ENCODE measurements at places on chromosomes 3 and 15.

DNA sequence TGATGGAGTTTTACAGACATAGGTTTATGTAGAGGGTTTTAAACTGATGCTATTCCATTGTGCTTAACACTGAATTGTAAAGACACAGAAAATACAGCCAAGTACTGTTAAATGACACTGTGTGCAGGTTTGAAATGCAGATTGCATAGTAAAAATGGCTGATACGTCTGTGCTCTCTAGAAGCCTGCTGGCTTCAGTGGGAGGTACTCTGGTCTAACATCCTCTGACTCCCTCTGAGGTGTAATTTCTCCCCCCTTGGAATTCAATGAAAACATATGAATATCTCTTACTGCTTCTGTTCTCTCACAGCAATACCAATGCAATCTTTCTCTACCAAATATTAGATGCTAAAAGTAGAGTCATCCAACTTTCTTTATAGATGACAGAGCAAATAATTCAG is 176.6 kb downstream of the SLC9A9 start:
- DNase-seq, result no peak

DNA sequence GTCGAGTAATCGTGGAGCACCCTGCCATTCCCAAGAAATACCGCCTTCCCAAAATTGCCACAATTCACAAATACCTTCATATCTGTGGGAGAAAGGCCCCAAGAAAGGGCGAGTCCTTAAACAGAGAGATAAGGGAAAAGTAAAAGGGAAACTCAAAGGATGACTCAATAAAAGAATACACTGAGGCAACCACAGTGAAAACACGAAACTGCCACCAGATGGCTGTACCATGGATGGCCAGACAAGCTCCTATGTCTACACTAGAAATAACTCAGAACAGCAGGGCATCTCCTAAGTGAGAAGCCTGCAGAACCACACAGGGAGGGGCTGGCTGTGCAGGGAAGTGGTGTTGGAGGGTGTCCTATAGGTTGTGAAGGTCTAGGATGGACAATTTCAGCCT is 25.0 kb downstream of the SRGAP3 start:
- DNase-seq, result peak; percentile 65

- no peak for DNase-seq
These were observed 512.2 kb upstream of the PPP2R3A start for GRCh38 chr3:135453326-135453725.

- no peak for DNase-seq
These were observed 18.1 kb upstream of the MUC4 start for GRCh38 chr3:195829897-195830254.

DNA sequence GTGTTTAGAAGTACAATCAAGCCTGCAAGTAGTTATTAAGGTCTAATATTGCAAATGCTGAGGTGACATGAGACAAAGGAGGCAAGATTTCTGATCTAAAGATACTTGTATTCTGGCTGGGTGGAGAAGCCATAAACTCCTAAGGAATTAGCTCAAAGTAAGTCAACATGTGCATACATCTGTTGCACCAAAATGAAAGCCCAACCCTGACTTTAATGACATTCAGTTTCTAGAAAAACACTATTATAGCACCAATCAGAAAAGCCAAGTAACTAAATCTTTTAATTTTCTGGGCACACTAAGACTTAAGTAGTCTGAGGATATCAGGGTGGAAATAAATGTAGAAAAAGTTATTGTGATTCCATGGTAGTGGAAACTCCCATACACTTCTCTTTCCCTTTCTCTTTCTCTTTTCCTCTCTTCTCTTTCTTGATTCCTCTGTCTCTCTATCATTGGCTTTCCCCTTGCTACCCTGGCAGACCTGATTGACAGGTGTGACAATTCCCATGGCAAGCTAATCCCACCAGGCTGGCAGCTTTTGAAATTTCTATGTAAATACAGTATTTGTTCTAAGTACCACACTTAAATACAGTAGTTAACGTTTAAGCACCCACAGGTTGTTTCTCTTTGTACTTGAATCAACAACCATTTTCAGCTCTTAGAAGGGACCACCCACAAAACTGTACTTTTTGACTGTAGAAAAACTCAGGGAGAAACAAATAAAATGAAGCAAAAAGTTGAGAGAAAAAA is 528.4 kb upstream of the SEMA6D start:
- no peak for DNase-seq

GRCh38 chr15:31157644-31158069 is 56.1 kb upstream of the TRPM1 start:
- DNase-seq, result no peak

- no peak for DNase-seq
These were observed 46.8 kb upstream of the VPS8 start for GRCh38 chr3:184765047-184765729.

GRCh38 chr3:79339846-79340245 is 428.0 kb downstream of the ROBO1 start:
- no peak for DNase-seq

- no peak for DNase-seq
These were observed 205.6 kb upstream of the DPH6 start for GRCh38 chr15:35751413-35752133.

DNA sequence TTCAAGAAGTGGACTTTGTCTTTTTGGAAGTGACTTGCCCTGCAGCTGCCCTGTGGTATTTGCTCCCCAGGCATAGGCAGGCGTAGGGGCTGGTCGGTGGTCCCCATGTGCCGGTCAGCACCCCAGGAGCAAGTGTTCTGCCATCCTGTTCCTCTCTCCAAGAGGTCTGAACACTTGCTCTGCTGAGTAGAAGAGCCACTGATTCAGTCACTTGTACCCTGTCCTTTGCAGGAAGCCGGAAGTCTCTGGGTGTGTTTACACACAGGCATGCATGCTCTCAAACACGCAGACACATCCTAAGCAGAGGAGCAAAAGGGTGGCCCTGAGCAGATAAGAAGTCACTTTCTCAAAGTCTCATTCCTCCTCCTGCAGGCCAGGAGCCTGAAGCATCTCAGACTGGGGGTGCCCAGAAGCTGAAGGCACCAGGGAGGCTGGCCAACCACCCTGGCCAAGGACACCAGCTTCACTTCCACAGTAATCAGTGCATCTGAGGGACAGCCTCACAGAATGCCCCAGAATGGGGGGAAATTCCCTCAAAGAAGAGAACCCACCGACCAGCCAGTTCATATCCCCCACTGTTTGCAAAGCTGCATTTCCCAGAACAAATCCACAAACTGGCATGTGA is 88.7 kb upstream of the POMGNT2 start:
- no peak for DNase-seq

DNA sequence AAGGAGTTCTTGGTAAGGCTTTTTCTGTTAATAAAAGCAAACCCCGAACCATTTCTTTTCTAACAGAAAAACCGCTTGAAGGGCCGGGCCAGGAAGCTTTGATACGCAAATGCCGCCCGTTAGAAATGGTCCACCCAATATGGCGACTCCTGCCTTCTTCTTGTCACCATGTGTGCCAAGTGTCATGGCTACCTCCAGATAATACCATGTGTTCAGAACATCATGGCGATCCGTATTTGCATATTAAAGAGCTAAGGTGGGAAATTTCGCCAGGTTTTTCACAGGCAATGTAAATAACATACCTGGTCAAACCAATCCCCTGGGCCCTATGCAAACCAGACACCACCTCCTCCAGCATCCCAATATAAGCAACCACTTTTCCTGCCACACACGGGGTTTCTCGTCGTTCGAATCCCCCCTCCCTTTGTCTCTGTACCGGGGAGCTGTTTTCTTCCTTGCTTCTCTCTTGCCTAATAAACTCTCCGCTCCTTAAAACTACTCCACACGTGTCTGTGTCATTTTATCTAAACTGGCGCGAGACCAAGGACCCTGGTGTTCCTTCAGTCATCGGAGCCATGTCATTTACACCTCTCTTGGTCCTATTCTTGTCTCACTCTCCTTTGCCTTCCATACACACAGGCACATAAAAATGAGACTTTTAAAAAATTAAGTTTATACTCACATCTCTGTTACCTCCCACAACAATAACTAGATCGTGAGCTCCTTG is 34.5 kb downstream of the NCEH1 start:
- no peak for DNase-seq

GRCh38 chr3:155658671-155659261 is 86.1 kb downstream of the PLCH1 start:
- DNase-seq, result no peak

GRCh38 chr3:171690281-171690680 is 120.0 kb downstream of the PLD1 start:
- no peak for DNase-seq

DNA sequence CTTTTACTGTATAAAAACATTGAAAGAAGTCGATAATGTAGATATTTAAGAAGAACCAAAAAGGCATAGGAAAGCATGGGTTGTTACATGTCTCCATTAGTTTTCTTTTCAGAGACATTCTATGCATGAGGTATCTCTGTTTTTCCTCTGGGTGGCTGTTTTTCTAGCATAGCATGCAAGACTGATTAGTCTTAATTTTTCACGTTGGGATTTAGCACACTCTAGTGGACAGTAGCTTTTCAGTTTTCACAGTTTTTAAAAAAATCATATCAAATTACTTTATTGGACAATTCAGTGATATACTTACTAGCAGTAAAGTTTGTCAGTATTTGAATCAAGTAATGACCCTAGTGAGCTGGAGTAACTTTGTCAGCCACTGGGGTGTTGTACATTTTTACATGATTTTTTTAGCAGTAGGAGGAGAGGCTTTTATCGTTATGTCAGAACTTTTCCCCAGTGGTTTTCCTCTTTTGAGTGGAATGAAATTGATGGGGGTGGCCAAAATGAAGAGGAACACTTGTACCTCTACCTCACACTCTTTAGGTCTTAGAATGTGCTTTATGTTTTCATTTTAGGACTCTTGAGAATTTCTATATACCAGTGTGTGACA is 57.2 kb downstream of the SEC22A start:
- no peak for DNase-seq

DNA sequence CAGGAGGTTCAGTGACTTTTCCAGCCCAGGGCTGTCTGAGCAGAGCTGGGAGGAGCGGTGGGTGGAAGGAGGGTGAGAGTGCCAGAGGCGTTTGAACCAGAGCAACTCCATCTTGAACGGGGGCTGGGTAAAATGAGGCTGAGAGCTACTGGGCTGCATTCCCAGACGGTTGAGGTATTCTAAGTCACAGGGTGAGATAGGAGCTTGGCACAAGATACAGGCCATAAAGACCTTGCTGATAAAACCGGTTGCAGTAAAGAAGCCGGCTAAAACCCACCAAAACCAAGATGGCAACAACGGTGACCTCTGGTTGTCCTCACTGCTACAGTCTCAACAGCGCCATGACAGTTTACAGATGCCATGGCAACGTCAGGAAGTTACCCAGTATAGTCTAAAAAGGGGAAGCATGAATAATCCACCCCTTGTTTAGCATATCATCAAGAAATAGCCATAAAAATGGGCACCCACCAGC is 60.2 kb downstream of the ABTB1 start:
- DNase-seq, result no peak

GRCh38 chr3:128318275-128318941 is 148.3 kb downstream of the DNAJB8 start:
- DNase-seq, result no peak

DNA sequence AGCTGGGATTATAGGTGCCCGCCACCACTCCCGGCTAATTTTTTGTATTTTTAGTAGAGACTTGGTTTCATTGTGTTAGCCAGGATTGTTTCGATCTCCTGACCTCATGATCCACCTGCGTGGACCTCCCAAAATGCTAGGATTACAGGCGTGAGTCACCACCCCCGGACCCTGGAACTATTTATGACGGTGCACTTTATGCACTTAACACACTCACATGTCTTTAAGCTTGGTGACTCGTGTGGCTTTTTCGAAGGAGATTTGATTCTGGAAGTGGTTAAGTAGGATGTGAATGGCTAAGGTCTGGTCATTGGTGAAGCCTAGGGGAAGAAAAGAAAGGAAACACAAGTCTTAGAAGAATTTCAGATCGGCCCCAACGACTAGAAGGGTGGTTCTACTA is 20.3 kb downstream of the BBS4 start:
- no peak for DNase-seq

DNA sequence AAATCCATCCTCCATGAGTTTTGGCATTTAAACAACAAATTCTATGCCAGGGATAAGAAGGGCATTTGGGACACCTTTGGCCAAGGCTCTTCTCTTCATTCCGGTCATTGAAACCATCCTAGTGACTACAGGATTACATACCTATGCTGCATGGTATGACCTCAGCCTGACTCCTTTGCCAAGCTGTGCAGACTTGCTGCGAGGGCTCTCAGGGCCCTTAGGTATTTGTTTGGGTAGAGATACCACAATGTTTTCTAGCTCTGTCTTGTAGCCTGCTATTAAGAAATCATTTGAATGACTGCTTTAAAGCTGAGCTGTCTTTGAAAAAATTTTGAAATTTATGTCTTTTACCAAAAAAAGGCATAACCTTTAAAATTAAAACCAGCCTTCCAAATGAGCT is 749.8 kb upstream of the SGO1 start:
- no peak for DNase-seq

- DNase-seq, result no peak
These were observed 405.1 kb downstream of the ROBO1 start for GRCh38 chr3:79362571-79363270.

DNA sequence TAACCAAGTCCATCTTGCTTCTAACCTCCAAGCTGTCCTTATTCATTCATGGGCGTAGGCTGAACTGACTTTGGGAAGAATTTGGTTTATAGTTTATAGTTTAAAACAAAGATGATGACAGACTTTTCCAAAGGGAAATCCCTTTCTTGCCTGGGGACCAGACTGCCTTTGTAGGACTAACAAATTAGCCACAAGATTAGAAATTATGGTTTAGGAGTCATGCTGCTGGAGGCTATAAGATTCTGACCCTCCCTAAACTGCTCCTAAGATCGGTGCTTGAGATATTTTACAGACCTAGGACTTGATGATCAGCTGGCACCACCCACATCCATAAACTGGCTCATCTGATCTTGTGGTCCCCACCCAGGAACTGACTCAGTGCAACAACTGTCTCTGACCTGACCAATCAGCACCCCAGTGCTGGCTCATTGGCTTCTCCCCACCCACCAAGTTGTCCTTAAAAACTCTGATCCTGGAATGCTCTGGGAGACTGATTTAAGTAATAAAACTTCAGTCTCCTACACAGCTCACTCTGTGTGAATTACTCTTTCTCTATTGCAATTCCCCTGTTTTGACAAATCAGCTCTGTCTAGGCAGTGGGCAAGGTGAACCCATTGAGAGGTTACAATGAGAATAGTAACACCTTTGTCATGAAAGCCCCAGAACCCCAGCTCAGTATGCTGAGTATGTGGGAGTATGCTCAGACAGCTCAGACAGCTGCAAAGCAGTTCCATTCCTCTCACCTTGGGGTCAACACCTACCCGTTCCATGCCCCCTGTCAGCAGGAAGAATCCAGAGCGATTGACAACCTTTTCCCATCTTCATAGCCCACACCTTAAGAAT is 51.6 kb upstream of the C15orf39 start:
- DNase-seq, result no peak

GRCh38 chr3:107028626-107029025 is 348.6 kb upstream of the CCDC54 start:
- no peak for DNase-seq

- no peak for DNase-seq
These were observed 178.4 kb upstream of the SLC2A2 start for GRCh38 chr3:171204942-171205341.

- DNase-seq, result no peak
These were observed 357.4 kb downstream of the SHQ1 start for GRCh38 chr3:72490688-72491435.

- no peak for DNase-seq
These were observed 26.0 kb upstream of the TRIM71 start for GRCh38 chr3:32791833-32792232.

Data from GM18507 (cell line).